Stimulated activated CD8-positive, alpha-beta memory T cell treated with anti-CD3 and anti-CD28 coated beads, Interleukin-2, amount 100 ng/mL, for 1 hour (primary cell): ENCODE measurements at places on chromosomes 11 and 22.

DNA sequence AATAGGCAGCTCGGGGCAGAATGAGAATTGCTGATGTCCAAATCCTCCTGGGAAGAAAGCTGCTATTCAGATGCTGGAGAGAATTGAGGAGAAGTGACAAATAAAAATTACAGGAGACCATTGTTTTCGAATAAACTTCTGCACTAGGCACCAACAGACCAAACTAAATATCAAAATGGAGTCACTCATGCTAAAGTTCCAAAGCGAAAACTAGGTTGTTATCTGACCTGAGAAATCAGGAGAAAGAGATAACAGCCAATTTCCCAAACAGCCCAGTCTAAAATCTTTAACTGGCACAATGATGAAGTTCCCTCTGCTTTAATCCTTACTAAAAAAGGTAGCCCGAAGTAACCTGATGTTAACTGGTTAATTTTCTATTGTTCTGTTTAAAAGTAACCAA, 112.8 kb upstream of the APOA1 start:
- DNase-seq = no peak

GRCh38 chr22:24432059-24432853, 4.9 kb downstream of the ADORA2A start:
- DNase-seq = no peak

DNA sequence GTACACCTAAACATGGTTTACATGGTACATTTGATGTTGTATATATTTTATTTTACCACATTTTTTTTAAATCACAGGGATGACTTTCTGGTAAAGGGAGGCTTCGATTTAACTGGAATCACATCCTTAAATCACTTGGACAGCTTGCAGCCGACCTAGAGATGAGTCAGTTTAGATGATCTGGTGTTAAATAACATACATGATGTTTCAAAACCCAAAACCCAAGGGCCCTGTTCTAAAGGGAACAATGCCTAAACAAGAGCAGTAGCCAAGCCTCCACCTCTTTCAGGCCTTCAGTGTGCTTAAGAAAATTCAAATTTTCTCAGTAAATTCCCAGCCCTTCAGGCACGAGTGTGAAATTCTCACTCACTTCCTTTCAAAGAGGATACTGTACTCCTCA, 108.8 kb downstream of the WT1 start:
- DNase-seq = no peak

DNA sequence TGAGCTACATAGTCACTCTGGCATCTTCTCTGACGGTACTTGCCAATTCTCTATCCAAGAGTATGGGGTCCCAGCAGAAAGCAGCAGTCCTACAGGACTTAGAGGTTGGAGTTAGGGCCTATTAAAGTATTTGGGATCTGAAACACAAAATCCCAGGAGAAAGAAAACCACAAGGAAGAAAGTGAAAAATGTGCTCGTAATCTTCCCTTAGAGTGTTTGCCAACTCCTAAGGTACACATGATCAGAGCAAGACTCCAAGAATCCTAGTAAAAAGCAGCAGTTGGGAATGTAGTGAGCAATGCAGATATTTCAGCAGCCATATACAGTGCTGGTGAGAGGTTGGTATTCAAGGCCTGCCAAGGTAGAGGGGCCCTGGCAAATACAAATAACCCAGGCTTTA, 71.6 kb downstream of the EXT2 start:
- no peak for DNase-seq

DNA sequence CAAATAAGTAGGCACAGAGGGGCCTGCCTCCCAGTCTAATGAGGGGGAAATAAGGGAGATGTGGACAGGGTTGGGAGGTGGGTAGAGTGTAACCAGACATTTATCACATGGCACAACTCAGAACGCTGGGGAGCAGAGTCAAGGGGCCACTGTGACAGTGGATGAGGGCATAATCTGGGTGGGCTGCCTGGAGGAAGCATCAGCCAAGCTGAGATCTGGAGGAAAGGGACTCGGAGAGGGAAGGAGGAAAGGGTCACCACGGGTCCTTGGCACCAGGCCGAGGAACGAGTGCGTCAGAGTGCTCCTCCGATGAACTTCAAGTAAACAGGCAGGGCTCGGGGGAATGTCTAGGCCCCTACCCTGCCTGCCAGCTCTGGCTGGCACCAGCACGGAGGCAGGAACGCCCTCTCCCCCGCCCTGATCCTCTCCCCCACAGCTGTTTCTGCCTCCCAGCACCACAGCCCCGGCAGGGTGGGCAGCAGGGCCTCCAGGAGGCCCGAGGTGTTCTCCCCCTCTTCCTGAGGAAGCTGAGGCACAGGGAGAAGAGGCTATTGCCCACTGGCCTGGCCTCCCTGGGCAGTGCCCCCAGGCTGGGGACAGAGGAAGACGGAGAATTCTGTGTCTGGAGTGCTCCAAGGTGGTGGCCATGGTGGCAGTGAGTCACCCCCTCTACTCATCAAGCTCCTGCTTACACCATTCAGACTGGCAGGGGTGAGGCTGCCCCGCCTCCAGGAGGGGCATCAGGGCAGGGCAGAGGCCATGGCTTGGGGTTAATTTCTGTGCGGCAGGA, 4.2 kb downstream of the ALDH3B1 start:
- no peak for DNase-seq

GRCh38 chr11:100232006-100232405, 455.1 kb upstream of the ARHGAP42 start:
- DNase-seq = no peak

- no peak for DNase-seq
Measured at GRCh38 chr11:30000986-30001750, 15.7 kb downstream of the KCNA4 start.

DNA sequence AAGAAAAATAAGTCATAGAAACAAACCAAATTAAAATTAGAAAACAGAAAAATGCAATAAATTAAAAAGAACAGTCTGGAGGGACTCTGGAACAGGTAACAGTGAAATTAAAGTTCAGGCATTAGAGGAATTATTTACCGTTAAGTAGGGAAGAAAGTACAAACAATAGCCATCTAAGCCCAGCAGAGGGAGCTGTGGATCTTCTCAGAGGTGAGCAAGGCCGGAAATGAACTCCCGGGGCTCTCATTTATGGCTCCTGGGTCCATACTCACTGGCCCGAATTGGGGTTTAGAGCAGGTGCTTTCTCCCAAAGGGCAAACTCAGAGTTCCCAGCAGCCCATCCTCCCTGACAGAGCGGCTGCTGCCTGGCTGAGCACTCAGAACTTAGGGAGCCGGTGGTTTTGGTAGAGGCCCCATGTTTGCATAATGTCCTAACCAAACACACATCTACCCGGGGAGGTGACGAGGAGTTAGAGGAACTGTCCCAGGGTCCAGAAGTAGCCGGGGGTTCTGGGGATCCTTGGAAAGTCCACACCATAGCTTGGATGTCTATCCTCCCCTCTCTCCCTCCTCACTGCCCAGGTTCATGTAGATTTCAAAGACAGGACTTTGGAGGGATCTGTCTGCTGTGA, 87.8 kb upstream of the VPREB1 start:
- DNase-seq = peak; percentile 2

DNA sequence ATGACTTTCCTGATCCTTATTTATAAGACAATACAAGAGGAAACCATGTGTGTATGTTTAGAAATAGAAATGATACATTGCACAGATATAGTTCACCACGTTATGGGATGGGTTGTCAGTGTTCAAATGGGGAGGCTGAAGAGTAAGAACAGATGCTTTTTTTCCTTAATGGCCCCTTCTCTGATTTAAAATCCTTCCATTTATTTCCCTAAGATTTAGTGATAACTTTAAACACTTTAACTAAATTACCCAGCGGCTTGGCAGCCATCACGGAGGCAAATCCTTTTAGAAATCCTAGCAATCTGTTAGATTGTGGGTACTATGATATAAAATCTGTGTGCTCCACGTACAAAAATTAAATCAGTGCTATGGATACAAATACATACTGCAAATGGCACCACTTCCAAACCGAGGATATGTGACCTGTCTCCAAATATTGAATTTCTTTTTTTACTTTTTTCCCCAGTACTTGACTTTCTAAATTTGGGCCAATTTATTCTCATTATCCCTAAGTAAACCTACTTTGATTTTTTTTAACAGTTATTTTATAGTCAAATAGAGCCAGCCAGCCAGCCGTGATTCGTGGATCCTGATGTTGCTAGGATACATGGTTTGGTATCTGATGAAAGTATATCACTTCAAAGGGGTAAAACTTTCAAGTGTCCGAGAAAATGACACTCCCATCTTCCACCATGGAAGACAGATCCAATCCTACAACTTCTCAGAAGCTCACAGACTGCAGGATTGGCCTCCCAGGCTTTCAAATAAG, 46.1 kb downstream of the BDNF start:
- DNase-seq = no peak

DNA sequence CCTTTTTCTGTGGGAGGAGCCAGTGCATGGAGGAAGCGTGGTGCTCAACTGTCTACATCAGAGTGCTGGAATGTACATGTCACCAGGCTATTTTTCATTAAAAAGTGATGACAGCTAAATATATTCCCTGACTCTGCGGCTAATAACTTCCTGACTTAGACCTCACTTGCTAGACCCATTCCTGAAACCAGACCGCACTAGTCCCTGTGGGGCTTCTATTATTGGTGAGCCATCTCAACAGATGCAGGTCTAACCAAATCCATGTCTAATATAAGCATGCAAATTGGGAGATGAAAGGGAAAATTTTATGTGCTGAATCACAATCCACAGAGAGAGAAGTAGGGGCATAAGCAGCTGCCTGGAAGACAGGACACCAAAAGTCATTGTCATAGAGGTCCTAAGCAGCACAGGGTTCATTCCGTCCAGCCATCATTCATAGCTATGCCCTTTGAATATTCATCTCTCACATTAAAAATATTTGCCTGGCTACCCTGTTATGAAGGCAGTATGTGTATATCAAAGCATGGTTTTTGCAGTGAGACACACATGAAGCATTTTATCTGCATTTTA, 110.9 kb upstream of the BLID start:
- DNase-seq = no peak

- no peak for DNase-seq
Measured at GRCh38 chr11:118016104-118016503, 29.9 kb downstream of the IL10RA start.

GRCh38 chr22:31821572-31821971, 67.8 kb downstream of the DEPDC5 start:
- no peak for DNase-seq

DNA sequence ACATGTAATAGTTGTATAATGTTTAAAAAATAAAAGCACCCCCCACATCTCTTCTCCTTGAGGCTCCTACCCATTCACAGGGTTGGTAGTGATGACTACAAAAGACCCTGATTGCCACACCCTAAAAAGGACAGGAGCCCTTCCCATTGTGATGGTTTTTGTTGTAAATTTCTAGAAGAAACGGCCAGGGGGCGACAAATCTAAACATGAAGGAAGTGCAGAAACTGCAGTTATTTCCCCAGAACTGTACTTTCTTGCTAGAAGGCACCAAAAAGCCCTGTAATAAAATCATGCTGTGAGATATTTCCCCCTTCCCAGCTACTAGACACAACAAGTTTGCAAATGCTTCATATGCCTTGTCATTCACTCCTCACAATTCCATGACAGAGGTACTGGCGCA, 10.8 kb downstream of the PRR5L start:
- DNase-seq = no peak

DNA sequence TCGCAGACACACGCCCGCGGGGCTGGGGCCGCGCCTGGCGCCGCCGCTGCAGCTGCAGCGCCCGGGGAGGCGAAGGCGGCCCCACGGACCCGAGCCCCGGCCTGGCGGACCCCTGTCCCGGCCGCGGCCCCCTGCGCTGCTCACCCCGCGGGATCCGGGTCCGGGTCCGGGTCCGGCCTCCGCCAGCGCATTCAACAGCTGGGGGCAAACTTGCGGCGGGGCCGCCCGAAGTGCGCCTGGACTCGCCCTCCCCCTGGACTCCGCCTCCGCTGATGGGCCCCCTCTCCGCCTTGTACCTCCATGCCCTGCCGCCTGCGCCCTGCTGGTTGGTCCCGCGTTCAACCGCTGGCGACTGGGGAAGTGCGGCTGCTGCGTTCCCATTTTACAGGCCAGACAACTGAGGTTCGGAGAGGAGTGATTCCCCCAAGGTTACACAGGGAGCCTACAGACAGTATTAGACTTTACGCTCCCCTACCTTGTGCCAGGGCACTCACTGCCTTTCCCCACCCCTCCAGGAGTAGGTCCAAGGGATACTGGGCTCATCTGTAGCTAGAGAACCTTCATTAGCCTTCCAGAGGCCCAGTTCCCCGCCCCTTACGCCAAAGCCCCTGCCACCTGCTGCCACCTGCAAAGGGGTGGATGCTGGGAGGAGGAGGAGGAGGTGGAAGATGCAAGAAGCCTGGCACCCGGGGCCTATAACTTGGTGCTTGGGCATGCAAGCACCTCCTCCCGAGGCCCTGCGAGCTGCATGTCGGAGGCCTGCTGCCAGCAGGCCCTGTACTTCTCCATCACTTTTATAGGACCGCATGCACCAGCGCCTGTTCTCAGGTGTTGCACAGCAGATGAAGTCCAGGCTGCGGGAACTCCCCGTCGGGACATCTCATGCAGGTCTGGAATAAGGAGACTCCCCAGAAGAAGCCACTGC, 694 bp upstream of the ELFN2 start:
- DNase-seq = no peak

DNA sequence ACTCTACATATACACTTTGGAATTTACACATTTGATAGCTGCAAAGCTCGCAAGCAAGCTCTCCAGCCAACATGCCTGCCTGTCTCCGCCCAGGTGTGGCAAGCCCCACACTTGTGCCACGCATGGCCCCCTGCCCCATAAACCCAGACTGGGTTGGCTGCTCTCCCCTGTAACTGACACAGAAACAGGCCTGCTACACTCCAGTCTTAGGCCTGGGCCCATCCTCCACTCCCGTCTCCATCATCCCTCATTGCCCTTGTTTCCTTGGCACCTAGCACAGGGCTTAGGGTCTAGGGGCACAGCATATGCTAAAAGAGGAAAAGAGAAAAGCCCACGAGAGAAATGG, 41.4 kb downstream of the PACSIN2 start:
- no peak for DNase-seq

- no peak for DNase-seq
Measured at GRCh38 chr11:110777775-110778174, 65.5 kb upstream of the ARHGAP20 start.

DNA sequence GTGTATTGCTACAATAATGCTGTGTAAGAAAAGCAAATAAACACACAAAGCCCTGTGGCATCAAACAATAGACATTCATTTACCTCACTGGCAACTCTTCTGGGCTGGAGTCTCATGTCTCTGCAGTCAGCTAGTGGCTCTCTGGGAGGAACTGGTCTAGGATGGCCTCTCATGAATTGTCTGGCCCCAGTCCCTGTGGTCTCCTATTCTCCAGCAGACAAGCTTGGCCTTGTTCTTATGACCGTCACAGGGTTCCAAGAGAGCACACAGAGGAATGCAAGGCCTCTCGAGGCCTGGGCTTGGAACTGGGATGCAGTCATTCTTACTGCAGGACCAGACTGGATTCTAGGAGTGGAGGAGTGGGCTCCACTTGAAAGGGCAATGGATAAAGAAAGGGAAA, 141.2 kb upstream of the NTM start:
- no peak for DNase-seq

- no peak for DNase-seq
Measured at GRCh38 chr11:7522121-7522520, 8.3 kb downstream of the PPFIBP2 start.

- no peak for DNase-seq
Measured at GRCh38 chr11:19663206-19663605, 49.4 kb upstream of the NAV2 start.

- no peak for DNase-seq
Measured at GRCh38 chr11:117039900-117040299, 58.3 kb downstream of the SIK3 start.
